Fibroblast of skin of abdomen (primary cell): ENCODE measurements at places on chromosomes 6 and 20.

DNA sequence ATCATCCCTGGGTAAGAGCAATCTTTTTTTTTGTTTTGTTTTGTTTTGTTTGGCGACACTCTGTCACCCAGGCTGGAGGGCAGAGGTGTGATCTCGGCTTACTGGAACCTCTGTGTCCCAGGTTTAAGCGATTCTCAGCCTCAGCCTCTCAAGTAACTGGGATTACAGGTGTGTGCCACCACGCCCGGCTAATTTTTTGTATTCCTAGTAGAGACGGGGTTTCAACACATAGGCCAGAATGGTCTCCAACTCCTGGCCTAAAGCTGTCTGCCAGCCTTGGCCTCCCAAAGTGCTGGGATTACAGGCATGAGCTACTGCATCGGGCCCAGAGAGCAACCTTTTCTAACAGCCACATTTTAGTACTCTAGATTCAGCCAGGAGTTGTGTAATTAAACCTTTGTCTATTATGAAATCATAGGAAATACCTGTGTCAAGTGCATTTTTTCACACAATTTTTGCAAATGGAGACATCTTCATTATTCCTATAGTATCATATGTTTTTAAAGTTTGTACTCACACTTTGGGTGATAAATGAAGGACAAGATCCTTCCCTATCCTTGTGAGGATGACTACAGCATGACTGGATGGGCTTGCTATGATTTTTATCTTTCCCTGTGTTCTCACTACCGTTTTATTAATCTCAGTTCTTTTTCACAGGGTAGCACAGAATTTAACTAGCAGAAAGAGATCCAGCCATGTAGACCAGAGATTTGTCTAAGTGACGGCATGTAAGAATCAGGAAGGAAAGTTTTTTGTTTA, 82.6 kb downstream of the OR2B2 start:
- no peak for DNase-seq

GRCh38 chr20:16284385-16285100, 288.7 kb downstream of the KIF16B start:
- DNase-seq: no peak

DNA sequence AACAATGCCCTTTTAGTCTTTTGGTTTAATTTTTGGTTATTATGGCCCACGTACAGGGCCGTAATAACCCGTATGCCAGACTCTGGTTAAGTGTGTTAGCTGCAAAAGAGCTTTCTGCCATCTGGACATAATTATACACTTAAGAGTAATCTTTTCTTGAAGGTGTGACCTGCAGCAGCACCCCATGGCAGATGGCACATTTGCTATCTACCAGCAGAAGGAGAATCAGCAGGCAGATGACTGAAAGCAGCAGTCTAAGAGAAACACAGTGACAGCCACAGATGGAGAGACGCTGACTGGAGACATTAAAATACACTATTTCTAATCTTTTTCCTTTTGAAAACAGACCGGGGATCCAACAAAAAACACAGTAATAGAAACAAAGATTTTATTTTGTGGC, 18.7 kb downstream of the ASF1A start:
- DNase-seq: no peak

DNA sequence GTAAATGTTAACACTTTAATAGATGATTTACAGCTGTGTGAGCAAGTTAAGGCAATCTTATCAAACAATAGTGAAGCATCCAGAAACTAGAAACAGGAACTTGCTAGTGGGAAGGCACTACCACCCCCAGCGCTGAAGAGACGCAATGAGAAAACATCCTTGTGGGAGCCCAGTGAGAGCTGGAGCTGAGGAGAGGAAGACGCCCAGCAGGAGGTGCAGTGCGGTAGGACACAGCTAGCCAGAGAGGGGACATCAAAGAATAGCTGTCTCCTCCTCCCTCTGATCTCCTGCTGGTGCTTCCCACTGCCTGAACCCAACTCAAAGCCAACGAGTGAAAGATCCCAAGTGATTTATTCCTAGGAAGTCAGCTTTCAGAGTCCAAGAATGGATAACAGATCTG, 140.3 kb downstream of the COL12A1 start:
- DNase-seq: peak; percentile 62

DNA sequence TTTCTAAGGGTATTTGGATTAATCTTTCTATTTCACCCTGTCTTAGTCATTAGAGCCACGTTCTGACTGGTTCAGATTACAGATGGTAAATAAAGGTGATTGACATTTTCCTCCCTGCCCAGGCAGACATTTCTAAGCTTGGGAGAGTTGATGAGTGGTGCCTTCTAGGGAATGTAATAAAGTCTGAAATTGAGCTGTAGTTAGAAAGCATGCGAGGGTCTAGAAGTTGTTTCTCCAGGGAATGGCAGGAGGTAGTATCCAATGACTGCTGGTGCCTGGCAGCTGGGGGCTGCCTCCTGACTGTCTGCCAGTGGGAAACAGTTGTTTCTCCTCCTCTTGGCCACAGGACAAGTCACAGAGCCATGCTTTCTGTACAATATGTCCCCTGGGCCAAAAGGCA, 14.6 kb downstream of the EDN3 start:
- no peak for DNase-seq

- no peak for DNase-seq
Observed at GRCh38 chr20:17959257-17959627, 9.4 kb downstream of the SNX5 start.

- no peak for DNase-seq
Observed at GRCh38 chr6:24854077-24854666, 55.5 kb upstream of the ARMH2 start.

- no peak for DNase-seq
Observed at GRCh38 chr20:36599912-36600345, 5.7 kb upstream of the RAB5IF start.

DNA sequence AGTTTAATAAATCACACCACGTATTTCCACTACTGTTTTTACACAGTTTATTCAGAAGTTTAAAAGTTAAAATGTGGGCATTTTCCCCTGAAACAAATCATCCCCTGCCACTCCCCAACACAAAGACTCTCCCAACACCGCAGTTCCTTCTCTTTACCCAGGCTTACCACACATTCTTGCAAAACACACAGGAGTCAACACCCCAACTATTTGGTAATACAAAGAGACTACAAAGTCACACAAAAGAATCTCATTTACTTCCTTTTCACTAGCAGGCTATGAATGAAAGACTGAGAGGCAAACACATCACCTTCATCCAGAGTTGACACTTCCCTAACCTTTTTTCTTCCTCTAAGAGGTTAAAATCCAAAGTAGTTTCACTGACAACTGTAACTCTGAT, 51.1 kb downstream of the KCTD20 start:
- no peak for DNase-seq

GRCh38 chr6:147874322-147874721, 365.8 kb downstream of the SAMD5 start:
- DNase-seq: no peak

DNA sequence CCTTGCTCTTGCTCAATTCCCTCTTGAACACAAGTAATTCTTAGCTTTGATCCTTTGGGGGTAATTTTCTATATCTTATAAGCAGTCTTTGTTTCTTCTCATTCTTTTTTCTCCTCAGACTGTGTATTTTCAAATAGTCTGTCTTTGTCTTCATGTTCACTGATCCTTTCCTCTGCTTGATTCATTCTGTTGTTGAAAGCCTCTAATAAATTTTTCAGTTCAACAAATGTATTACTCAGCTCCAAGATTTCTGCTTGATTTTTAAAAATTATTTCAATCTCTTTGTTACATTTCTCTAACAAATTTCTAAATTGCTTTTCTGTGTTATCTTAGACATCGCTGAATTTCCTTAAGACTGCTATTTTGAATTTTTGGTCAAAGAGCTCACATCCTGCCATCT, 11.5 kb downstream of the RSPH3 start:
- no peak for DNase-seq

GRCh38 chr6:19851241-19852089, 14.3 kb downstream of the ID4 start:
- peak; percentile 81 for DNase-seq

- DNase-seq: no peak
Observed at GRCh38 chr6:4426968-4427367, 291.6 kb upstream of the ECI2 start.

DNA sequence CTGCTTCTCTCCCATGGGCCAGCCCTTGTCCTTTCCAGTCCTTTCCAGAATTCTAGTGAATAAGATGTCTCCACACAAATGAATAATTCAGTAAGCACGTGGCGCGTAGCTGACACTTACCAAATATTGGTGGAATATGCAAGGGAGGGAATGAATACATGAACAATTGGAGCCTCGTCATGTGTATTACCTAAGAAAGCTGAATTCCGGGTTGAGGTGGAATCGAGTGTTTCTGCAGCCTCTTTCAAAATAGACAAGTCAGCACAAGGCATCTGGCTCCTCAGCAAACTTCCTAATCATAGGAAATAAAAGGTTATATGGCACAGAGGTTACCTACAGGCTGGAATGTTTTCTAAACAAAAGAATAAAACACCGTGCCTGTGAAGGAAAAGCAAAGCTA, 47.0 kb upstream of the NT5E start:
- DNase-seq: no peak

GRCh38 chr20:8413691-8414090, 281.6 kb downstream of the PLCB1 start:
- no peak for DNase-seq

DNA sequence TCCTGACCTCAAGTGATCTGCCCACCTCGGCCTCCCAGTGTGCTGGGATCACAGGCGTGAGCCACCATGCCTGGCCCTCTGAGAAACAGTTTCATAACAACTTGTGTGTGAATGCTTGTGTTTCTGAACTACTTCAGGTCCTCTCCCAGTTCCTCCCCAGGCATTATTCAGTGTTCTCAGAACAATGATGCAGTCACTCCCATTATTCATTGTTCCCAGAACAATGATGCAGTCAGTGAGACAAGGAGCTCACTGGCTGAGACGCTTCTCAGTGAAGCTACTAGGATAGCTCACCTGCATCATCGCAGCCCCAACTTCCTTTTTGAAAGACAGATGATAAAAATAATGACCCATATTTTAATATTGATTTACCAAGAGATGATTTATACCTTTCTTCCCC, 71.5 kb downstream of the NDUFAF5 start:
- DNase-seq: no peak

DNA sequence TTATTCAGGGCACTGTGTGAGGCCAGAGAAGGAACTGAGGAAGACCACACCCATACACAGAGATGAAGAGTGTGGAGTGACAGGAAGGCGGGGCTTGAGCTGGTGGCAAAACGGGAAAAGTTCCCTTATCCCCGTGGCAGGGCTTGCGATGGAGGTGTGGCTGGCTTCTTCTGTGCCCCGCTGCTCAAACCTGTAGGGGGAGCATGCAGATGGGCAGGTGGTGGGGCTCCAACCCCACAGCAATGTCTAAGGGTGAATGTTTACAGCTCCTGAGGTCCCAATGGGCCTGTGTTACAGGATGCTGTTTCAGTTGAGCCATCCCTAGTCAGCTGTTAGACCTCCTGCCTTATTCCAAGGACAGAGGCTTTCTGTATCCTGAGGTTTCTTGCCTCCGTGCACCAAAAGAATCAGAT, 105.9 kb downstream of the LY86 start:
- DNase-seq: no peak

GRCh38 chr6:43274916-43275597, 23.0 kb upstream of the SLC22A7 start:
- DNase-seq: no peak

GRCh38 chr6:158262755-158263154, 49.5 kb upstream of the TULP4 start:
- DNase-seq: no peak

DNA sequence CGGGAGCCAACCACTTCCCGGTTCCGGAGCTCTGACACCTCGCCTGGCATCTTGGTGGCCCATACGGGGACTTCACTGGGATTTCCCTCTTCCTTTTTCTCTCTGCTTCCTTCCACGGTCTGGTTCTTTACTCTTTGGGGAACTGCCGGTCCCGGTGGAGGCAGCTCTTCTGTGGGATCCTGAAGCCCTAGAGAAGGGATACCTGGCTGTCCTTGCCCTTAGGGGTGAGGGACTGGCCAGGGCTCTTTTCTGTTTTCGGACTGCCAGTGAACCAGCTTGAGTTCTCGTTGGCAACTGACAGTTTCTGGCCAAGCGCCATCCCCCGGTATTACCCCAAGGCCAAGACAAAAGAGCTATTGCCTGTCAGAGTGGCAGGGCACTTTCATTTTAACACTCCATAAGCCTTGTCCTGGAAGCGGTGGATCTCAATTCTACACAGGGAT, 880 bp upstream of the CPXM1 start:
- no peak for DNase-seq

- no peak for DNase-seq
Observed at GRCh38 chr20:2130683-2131082, 29.1 kb downstream of the STK35 start.

GRCh38 chr6:87340230-87340629, 4.4 kb upstream of the C6orf163 start:
- no peak for DNase-seq

GRCh38 chr6:168319279-168320111, at the start of gene DACT2:
TSS of gene DACT2 (minus strand) at chr6:168319777. CDS start at chr6:168319633, 144 bp downstream.
- DNase-seq: no peak

DNA sequence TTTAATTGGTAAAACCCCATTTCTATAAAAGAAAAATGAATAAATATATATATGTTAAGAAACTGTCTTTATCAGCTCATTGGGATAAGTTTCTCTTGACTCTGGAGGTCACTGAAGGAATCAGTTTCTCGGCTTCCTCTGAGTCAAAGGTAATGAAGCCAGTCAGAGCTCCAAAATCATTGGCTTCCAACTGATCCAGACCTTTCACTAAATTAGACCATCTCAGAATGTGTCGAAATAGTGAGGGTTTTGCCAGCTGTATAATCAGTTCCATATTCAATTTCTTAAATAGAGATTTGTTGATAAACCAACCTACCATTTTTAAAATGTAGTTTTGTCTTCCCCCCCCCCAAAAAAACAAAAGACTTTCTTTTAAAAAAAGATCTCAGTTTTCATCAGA, 60.5 kb upstream of the SRSF6 start:
- DNase-seq: no peak

GRCh38 chr6:16421462-16421960, 183.1 kb downstream of the GMPR start:
- no peak for DNase-seq

GRCh38 chr6:50457351-50457750, 256.0 kb upstream of the TFAP2D start:
- DNase-seq: no peak

- no peak for DNase-seq
Observed at GRCh38 chr6:24990944-24991809, 55.4 kb upstream of the RIPOR2 start.

DNA sequence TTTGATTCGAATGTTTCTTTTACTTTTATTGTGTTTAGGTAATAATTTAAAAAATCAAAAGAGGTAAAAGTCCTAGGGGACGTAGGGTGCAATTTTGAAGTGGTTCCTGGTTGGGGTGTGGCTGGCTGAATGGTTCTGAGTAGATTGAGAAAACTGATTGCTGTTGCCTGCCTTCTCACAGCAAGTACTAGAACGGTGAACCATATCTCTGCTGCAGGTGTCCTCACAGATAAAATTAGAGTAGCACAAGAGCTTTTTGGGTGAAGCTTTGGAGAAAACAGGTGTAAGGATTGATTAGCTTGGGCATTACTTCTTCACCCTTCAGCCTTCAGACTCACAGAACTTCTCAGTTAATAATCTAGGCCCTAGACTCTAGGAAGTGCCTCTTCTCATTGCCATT, 19.8 kb upstream of the GJA10 start:
- no peak for DNase-seq
